ENCODE measurements at places on chromosomes 16 and 17.

DNA sequence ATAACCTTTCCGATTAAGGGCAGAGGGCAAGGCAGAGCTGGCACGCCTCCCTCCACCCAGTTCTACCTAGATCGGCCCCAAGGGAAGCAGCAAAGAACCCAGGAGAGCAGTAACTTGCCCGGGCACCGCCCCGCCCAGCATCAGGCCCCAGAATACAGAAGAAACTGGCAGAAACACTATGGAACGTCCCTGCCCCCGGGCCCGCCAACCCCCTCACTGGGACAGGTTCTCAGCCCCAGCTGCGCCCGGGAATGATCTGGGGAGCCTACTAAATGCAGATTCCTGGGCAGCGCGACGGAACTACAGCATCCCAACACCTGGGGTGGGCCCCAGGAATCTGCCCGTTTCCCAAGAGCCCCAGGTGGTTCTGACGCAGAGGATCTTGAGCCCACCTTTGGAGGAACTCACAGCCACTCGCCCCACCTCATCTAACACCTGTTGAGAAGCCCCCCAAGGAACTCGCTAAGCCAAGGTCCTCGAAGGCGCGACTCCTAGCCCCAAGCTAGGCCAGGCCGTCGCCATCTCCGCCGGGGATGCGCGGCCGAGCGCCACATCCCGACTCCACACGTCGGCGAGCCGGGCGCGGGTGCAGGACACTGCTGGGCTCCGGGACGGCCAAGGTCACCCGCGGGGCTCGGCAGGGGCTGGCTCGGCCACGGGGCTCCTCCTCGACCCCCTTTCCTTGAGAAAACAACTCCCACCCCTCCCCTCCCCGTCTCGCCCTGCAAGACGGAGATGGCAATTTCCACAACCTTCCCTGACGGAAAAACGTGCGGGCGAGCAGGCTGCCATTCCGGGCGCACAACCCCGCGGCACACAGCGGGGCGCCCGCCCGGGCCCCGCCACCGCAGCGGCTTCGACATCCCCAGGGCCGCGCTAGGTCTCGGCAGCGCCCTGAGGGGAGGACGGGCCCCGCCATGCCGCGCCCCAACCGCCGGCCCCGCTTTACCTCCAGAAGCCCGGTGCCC lies 913 bp downstream of the CDIP1 start:
- peak; percentile 37 for DNase-seq
- H3K4me3 ChIP-seq, result peak overlapping the region; percentile 93
- H3K27me3 ChIP-seq, result no peaks in the 10 kb centered on the region

DNA sequence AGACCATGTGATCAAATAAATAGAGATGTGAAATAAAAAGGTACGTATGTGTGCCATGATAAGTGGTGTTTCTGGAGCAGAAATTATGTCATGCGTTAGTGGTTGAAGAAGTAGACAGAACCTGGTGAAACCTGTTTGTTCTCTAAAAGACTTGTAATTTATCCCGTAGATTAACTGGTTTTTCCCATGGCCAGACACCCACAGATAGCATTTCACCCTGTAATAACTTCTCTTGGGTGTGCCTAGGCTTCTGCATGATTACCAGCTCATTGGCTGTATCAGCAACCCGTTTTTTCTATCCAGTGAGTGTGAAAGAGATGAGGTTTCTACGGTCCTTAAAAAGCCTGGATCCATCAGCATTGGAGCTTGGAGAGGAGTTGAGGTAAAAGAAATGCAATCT lies 471.3 kb downstream of the NPIPA7 start:
- no peaks in the 10 kb centered on the region for H3K27me3 ChIP-seq
- no peak for DNase-seq
- no peaks in the 10 kb centered on the region for H3K4me1 ChIP-seq
- H3K4me3 ChIP-seq, result no peak overlapping the region
- no peaks in the 10 kb centered on the region for H3K36me3 ChIP-seq
- no peak overlapping the region for H3K27ac ChIP-seq

DNA sequence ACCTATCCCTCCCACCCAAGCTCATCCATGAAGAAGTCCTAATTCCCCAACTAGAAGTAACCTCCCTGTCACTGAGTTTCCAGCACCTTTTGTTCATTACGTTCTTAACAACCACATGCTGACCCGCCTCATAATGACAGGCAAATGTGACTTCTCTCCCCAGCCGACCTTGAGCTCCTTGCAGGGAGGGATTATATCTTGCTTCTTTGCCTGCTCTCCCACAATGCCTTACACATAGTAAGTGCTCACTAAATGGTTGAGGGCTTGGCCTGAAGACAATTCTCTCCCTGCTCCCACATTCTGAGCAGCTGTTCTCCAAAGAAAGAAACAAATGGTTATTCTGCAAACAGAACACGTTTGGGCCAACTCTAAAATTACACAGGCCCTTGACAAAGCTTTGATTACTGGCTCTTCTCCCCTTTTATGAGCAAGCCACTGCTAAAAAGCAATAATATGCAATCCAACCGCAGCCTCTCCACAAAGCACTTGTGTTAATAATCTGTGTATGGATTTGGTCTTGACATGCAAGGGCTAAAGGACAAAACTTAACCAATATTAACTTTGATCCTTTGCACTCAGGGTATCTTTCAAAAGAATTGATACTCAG lies 23.2 kb downstream of the SLC39A11 start:
- no peak overlapping the region for H3K27ac ChIP-seq
- peaks cover 35% of the 10 kb centered on the region for H3K4me1 ChIP-seq
- no peaks in the 10 kb centered on the region for H3K36me3 ChIP-seq

DNA sequence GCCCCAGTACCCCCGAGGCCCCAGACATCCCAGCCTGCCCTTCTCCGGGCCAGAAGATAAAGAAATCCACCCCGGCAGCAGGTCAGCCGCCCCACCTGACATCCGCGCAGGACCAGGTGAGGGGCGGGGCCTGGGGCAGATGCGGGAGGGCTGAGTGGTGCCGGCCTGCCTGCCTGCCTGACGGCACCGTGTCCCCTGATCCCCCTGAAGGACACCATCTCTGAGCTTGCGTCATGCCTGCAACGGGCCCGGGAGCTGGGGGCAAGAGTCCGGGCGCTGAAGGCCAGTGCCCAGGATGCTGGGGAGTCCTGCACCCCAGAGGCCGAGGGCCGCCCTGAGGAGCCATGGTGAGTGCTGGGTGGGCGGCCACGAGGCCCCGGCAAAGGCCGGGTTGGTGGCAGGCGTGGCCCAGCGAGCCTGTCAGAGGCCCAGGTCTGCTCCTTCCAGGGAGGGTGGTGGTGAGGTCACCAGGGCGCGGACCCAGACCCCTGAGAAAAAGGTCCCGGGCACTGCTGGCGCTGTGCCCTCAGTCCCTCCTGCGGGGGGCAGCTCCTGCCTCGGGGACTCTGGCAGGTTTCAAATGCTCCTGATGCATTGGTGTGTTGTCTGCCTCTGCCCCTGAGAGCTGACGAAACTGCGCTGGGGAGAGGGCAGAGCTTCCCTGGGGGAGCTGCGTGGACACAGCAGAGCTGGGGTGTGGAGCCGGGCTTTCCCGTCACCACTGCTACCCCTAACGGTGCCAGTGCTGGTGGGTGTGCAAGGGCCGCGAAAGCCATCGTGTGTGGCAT lies 1.2 kb downstream of the CDT1 start:
- no peaks in the 10 kb centered on the region for H3K4me1 ChIP-seq
- no peak for DNase-seq
- H3K36me3 ChIP-seq, result peaks cover 29% of the 10 kb centered on the region
- peak overlapping the region; percentile 64 for H3K4me3 ChIP-seq

DNA sequence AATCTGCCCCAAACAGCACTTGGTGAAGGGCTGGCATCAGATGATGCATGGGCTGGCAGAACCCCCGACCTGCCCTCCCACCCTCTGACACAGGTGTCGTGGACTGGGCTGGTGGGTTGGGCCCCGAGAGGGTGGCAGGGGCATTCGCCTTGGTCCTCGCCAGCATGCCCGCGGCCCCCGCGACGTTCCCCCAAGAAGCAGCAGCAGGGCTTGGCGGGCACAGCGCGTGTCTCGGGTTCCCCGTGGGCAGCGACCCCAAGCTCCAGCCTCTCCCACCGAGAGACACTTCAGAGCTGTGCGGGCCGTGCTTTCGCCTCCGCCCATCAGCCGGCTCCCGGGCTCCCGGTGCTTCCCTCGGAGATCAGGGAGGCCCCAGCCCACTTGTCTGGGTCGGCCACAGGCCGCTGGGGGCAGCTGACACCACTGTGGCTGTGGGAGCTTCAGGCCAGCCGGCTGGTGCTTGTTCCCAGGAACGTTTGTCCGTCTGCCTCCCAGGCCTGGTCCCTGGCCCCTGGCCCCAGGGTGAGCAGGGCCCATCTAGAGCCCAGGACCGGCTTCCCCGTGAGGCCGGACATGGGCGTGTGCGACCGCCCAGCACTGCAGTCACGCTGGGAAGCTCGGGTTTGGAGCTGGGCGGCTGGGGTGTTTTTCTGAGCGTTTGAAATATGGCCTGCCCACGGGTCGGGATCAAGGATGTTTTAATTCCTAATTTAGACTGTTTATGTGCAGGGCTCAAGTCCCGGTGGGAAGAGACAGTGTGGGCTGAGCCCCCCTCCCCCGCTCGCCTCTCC lies 16.6 kb downstream of the CACNA1H start:
- H3K36me3 ChIP-seq, result no peaks in the 10 kb centered on the region
- no peak for DNase-seq
- H3K4me3 ChIP-seq, result no peak overlapping the region
- H3K4me1 ChIP-seq, result no peaks in the 10 kb centered on the region

GRCh38 chr17:19359151-19359550 lies 3.4 kb downstream of the B9D1 start:
- H3K4me1 ChIP-seq, result peaks cover 10% of the 10 kb centered on the region
- no peak for DNase-seq
- H3K4me3 ChIP-seq, result no peak overlapping the region
- no peaks in the 10 kb centered on the region for H3K36me3 ChIP-seq
- H3K27me3 ChIP-seq, result no peaks in the 10 kb centered on the region

DNA sequence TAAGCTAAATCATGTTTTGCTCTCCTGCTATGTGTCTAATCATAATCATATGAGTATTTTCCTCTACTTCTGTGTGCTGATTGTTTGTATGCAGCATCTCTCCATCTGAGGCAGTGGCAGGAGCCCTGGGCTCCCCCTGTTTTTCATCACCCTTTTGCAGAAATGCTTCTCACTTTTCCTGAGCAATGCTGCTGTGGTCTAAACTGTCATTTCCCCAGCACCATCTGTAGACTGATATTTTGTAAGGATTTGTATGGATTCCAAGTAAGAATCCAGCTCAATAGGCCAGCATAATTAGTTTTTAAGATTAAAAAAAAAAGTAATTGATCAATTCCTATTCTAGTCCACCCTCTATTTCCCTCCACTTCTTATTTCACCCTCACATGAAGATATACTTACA lies 257.0 kb upstream of the CPHXL start:
- H3K4me3 ChIP-seq, result no peak overlapping the region
- H3K27me3 ChIP-seq, result no peaks in the 10 kb centered on the region
- no peaks in the 10 kb centered on the region for H3K36me3 ChIP-seq
- no peaks in the 10 kb centered on the region for H3K4me1 ChIP-seq
- no peak overlapping the region for H3K27ac ChIP-seq
- DNase-seq, result no peak

DNA sequence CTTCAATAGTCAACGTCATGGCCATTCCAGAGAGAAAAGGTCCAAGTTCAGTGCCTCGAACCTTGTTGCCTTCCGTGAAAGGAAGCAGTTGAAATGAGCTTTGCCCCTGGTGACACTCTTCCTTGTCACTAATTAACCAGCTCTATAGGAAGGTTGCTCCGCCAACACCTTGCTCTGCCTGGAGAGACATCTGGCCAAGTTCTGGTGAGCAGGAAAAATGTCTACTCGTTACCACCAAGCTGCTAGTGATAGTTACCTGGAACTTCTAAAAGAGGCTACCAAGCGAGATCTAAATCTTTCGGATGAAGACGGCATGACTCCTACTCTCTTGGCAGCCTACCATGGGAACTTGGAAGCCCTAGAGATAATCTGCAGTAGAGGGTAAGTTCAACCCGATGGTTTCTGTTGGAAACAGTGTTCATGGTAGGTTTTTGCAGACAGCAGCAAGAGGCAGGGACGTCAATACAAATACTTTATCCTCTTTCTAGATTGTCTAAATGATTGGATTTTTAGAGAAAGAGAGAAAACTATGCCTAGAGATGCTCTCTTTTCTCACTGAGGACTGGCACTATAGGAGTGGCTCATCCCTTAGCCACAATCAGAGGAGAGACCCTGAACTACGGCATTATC lies at the start of gene ANKS4B:
Gene ANKS4B, plus strand, starts transcription at position 179 of the 630 bp plus-strand sequence. Its CDS starts 39 bp downstream, at position 218.
- no peaks in the 10 kb centered on the region for H3K36me3 ChIP-seq
- H3K4me3 ChIP-seq, result no peak within 1 kb of the TSS
- H3K27ac ChIP-seq, result no peak within 1 kb of the TSS
- no peak for DNase-seq
- no peaks in the 10 kb centered on the region for H3K4me1 ChIP-seq

- H3K36me3 ChIP-seq, result no peaks in the 10 kb centered on the region
- H3K27ac ChIP-seq, result no peak overlapping the region
- no peaks in the 10 kb centered on the region for H3K27me3 ChIP-seq
- no peak overlapping the region for H3K4me3 ChIP-seq
- no peak for DNase-seq
- no peaks in the 10 kb centered on the region for H3K4me1 ChIP-seq
Measured at GRCh38 chr16:87288753-87289362, 28.3 kb downstream of the C16orf95 start.

DNA sequence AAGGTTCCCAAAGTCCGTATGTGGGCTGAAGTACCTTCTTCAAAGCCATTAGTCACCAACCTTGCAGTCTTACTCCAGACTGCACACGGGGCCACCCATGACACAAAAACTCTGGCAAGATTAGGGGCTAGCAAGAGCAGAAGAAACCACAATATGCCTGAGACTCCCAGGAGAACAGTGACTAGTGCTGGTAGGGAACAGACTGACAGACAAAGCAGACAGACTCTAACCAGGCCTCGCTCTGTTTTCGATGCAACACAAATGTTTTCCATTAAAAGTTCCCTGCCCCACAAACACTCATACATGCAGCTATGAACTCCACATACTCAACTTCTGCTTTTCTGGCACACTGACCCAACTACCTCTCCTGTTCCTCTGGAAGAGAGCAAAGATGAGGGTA lies 102.2 kb downstream of the HIC1 start:
- H3K27me3 ChIP-seq, result no peaks in the 10 kb centered on the region
- H3K27ac ChIP-seq, result no peak overlapping the region
- no peak overlapping the region for H3K4me3 ChIP-seq
- no peaks in the 10 kb centered on the region for H3K36me3 ChIP-seq
- H3K4me1 ChIP-seq, result no peaks in the 10 kb centered on the region
- no peak for DNase-seq

DNA sequence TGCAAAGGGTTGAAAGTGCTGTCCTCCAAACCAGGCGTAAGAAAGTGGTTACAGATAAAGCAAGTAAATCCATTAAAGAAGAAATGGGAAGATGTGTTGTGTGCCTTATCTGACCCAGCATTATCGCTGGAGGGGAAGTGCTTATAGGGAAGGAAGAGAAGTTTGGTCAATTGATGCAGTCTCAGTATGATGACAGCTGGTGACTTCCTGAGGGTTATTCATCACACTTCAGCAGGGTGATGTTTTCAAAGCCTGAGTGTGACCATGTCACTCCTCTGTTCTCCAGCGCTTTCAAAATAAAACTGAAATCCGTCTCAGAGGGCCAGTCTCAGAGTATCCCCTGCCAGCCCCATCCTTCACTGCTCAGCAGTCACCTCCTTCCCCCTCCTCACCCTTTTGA lies 505.4 kb upstream of the RBFOX1 start:
- no peaks in the 10 kb centered on the region for H3K27me3 ChIP-seq
- peak; percentile 7 for DNase-seq

- no peaks in the 10 kb centered on the region for H3K27me3 ChIP-seq
- no peak overlapping the region for H3K4me3 ChIP-seq
- peaks cover 31% of the 10 kb centered on the region for H3K36me3 ChIP-seq
- peaks cover 76% of the 10 kb centered on the region for H3K4me1 ChIP-seq
- peak overlapping the region; percentile 28 for H3K27ac ChIP-seq
Measured at GRCh38 chr17:59641799-59642484, 22.2 kb downstream of the CLTC start.

GRCh38 chr16:70647441-70648359 lies 1.3 kb downstream of the IL34 start:
- H3K36me3 ChIP-seq, result no peaks in the 10 kb centered on the region
- H3K4me1 ChIP-seq, result no peaks in the 10 kb centered on the region
- H3K4me3 ChIP-seq, result peak overlapping the region; percentile 33
- H3K27ac ChIP-seq, result no peak overlapping the region
- H3K27me3 ChIP-seq, result no peaks in the 10 kb centered on the region

Measured in heart right ventricle (tissue), 16 donors.